ENCODE measurements at places on chromosomes 16 and 17.

GRCh38 chr16:83653785-83654184, 154.0 kb upstream of the HSBP1 start:
- DNase-seq: no peak

GRCh38 chr16:14205666-14206065, 134.5 kb downstream of the MRTFB start:
- DNase-seq: no peak

GRCh38 chr17:72651988-72652387, 440.5 kb downstream of the SLC39A11 start:
- DNase-seq: no peak

- no peak for DNase-seq
These were observed 73.7 kb downstream of the TNRC6C start for GRCh38 chr17:78032166-78032565.

DNA sequence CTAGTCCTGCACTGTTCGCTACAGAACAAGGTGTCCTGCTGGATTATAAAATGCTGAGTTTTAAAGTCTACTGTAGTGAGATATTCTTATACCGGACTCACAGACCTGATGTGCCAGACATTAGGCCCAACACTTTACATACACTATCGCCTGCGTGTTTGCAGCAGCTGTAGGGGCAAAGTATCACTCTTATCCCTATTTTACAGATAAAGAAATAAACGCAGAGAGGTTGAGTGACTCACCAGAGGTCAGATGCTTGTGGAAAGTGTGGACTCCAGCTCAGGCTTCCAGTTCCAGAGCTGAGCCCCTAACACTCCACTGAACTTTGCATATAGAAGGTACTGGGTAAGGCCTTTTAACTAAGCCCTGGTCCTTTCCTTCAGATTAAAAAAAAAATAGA, 47.4 kb downstream of the PLXDC1 start:
- no peak for DNase-seq

GRCh38 chr17:42674755-42675347, 1.9 kb downstream of the PLEKHH3 start:
- DNase-seq: no peak

GRCh38 chr17:79012563-79013134, 3.1 kb upstream of the CANT1 start:
- DNase-seq: no peak

DNA sequence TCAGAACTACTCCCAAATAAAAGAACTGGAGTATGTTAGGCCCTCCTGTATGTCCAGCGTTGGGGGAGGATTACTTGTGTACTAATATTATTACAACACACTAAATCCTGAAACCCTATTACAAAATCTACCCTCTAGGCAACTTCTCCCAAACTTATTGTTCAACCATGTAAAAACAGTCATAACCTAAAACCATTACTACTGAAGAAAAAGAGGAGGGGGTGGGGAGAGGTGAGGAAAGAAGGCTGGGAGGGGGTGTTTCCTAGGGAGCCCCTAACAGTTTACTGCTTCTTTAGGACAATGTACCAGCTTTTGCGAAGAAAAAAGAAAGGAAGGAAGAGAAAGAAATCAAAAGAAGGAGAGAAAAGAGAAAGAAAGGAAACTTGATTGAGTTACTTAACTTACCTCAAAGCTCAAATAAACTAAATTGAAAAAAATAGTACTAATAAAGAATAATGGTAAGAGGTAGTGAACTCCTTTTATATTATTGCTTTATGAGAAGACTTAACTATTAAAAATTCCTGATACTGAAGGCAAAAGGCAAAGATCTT, 2.3 kb downstream of the SALL1 start:
- DNase-seq: no peak

- no peak for DNase-seq
These were observed 606.3 kb upstream of the CDH11 start for GRCh38 chr16:65728167-65728566.

GRCh38 chr17:33049781-33050414, 58.3 kb downstream of the SPACA3 start:
- DNase-seq: no peak

DNA sequence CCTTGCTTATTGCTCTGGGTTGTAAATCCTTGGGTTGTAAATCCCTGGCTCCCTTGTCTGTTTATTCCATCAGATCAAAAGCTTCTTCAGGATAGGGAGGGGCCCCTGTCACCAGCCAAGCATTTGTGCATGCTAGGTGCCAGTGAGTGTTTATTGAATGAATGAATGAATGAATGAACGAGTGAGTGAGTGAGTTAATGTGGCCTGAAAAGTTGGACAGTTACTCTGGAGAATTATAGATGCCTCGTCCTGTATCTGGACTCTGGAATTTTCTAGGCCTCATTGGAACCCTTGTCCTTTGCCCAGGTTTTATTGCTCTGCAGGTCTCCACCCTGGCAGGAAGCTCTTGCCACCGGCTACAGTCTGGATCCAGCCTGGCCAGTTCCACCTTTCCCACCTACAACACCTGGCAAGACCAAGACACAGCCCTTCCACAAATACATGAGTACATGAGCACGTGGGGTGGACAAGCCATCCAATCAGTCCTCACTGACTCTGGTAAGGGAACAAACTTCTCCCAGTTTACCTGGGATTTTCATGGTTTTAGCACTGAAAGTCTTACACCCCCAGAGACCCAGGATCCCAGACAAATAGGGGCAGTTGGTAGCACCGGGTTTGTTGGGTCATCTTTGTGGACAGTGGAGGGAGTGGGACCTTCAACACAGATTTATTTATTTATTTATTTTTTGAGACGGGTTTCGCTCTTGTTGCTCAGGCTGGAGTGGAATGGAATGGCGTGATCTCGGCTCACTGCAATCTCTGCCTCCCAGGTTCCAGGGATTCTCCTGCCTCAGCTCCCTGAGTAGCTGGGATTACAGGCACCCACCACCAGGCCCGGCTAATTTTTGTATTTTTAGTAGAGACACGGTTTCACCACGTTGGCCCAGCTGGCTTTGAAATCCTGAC, 14.7 kb upstream of the CDH1 start:
- no peak for DNase-seq

GRCh38 chr17:37191219-37191618, 184.6 kb upstream of the C17orf78 start:
- no peak for DNase-seq

- no peak for DNase-seq
These were observed 38.6 kb downstream of the SYNRG start for GRCh38 chr17:37570527-37571093.

DNA sequence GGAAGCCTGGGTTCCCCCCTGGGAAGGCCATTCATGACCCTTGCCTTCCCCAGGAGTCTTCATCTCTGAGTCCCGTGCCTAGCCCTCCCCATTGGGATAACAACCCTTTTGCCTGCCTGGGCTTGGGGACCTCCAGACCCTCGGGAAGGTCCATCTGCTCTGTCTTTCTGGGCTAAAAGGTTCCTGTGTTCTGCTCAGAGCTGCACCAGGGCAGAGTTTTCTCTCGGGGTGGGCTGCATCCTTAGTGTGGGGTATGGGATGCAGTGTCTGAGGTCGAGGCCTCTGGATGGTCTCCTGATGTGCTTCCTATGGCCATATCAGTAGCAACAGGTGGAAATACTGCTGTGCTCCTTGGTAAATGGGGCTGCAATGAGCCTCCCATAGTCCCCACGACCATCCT, 22.9 kb upstream of the PLLP start:
- DNase-seq: no peak

DNA sequence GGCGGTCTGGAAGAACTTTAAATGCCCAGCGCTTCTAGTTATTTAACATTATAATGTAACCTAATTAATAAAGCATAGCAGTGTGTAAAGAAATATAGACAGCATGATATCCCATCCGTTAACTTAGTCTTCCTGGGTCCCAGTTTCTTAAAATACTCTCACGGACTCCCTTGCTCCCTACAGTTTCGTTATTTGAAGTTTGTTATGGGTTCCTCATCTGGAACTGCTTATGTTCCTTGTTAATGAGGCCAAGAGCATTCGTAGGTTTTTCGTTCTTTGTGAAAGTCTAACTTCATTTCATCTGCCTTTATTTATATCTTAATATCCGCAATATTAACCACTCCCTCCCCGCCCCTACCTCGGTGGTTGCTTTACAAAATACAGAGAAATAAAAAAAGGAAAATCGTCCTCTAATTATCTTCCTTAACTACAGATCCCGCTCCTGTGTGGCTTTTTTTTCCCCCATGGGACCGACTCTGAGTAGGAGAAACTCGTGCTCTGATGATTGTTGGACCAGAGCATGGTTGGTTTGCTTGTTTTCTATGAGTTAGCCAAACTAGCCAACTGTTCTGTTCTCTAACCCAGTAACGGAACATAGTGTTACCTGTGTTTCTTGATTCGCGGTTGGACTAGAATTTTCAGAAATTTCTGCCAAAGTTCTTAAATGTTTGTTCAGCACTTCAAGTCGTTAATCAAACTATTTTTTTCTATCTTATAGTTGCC, 863 bp downstream of the ADPRM start:
- no peak for DNase-seq

GRCh38 chr17:246226-246625, 64.8 kb upstream of the DOC2B start:
- DNase-seq: no peak

GRCh38 chr17:79420318-79421243, 190.3 kb downstream of the RBFOX3 start:
- DNase-seq: no peak

DNA sequence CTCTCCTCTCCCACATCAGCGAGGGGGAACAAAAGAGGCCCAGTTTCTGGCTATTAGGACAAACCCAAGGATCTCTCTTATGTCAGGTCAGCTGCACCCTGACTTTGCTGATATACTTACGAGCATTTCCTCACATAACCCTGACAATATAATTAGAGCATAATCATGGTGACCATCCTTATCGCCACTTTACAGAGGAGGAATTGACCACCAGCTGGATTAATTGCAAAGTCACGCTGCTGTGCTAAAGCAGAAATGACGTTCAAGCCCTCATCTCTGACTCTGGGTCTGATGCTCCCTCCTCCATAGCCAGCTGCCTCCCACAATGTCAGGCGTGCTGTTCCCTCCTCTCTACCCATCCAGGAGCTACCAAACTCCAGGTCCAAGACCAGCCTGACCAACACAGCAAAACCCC, 42.6 kb downstream of the TRARG1 start:
- DNase-seq: no peak

GRCh38 chr17:82477934-82478333, 19.4 kb downstream of the NARF start:
- no peak for DNase-seq

DNA sequence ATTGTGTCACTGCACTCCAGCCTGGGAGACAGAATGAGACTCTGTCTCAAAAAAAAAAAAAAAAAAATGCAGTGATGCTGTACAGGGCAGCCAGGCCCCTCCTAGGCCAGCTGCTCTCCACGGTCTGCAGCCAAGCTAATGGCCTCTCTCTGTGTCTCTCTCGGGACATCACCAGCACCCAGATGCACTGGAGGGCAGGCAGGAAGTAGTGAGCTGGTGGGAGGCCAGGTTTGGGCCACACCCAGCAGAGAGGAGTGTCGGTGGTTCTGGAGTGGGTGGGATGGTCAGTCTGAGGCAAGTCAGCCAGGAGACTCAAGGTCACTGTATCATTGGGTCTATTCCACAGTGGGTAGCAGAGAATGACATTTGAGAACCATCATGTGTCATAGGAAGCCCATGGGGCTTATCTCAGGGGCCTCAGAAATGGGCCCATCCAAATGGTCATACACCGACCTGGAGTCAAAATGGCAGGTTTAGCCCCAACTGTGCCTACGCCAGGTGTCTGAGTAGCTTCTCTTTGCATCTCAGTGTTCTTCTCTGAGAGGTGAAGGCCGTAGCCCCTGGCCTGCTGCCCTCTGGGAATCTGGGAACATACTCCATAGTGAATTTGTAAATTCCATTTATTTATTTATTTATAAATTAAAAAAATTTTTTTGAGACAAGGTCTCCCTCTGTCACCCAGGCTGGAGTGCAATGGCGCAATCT, 22.7 kb downstream of the WNT9B start:
- no peak for DNase-seq

- DNase-seq: no peak
These were observed 4.6 kb upstream of the ADCY7 start for GRCh38 chr16:50261707-50262235.

DNA sequence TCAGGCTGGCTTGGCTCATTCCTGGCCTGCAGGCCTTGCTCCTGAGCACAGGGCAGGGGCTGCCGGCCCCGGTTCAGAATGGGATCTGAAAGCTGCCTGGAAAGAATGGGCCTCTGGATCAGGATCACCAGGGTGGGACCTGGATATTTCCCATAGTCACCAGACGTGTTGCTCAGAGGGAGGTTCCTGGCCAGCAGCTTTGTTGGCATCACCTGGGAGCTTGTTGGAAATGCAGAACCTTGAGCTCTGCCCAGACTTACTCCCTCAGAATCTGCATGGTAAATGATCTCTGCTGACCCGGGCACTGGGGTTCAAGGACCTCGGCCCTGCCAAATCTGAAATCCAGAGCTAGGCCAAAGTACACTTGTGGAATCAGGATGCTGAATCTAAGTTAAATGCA, 29.5 kb upstream of the MED9 start:
- no peak for DNase-seq

DNA sequence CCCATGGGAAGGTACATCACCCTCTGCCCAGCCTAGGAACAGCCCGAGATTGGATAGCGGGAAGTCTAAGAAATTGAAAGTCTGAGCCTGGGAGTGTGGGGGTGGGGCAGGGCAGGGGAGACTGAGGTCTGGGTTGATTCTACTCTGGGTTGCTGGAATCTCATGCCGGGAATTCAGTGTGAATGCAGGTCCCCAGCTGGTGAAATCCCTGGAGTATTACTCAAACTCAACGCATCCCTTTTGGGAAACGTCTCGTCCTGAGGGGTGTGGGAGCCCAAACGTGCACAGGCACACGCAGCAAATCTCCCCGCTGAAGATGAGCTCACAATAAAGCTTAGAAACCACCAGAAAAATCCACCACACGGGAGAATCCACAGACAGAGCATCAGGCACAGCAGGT, 55.4 kb downstream of the SOCS1 start:
- DNase-seq: no peak

DNA sequence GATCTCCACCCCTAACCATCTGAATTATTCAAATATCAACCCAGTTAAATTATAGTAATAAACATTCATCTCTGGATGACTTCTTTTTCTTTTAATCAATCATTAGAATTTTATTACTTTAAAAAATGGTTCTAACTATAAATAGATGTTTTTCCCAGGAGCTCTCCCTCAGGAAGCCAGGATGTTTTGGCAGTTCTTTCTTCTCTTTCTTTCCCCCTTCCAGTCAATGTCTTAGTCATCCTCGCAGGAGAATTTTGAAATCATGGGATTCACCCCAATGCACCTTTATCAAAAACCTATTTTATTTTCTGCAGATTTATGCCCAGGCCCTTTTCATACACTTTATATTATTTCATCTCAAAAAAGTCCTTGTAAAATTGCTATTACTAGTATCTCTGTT, 711.6 kb downstream of the CDH11 start:
- no peak for DNase-seq

GRCh38 chr17:50783193-50783660, 15.9 kb upstream of the ANKRD40CL start:
- DNase-seq: peak; percentile 80

DNA sequence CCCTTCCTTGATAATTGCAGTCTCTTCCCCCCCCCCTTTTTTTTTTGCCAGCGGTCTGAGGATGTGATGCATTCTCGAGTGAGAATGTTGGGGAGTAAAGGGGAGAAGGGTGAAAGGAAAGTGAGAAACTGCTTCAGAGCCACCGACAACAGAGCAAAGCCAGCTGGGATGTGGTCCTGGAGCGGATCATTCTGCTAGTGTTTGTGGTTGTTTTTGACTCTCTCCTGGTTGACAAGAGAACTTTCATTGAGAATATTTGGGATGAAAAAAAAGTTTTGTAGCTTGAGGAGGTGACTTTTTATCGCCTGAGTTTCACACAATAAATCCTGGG, 1.3 kb downstream of the NF1 start:
- DNase-seq: no peak

GRCh38 chr17:36461330-36462110, 25.0 kb upstream of the ZNHIT3 start:
- DNase-seq: no peak
